Kidney (tissue), 22 donors: ENCODE measurements at places on chromosomes 16 and 17. TPM values are rescaled to one million over a fixed set of nuclear protein-coding genes. Genes with fewer than 3 reads are reported as not detected.

DNA sequence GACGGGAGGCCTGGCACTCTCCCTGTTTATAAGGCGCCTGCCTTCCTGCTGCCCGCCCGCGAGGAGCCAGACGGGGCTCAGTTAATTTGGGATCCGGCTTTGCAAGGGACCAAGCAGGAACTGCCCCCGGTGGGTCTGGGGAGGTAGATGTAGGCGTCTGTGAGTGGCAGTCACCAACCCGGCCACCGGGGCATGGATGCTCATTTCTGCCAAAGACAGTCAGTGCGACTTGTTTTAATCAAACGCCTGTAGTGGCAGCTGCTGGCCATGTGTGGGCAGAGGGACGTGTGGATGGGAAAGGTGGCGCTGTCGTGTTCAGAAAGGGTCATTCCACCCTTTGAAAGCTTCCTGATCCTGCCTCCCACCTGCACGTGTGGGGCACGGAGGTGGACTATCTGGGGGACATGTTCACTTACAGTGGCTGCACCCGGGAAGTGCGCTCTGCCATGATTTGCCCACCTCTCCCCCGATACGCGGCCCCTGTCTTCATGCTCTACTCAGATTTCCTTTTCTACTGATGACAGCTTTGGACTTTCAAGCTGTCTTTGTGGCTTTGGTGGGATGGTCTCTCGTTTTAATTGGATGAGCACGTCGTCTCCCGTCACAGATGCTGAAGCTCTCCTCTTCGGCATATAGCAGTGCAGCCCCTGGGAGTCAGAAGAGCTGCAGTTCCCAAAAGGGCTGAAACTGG is 60.3 kb upstream of the CIBAR2 start:
- no peaks in the 10 kb centered on the region for H3K36me3 ChIP-seq
- peak overlapping the region; percentile 61 for H3K4me3 ChIP-seq
- no peak overlapping the region for H3K27ac ChIP-seq

DNA sequence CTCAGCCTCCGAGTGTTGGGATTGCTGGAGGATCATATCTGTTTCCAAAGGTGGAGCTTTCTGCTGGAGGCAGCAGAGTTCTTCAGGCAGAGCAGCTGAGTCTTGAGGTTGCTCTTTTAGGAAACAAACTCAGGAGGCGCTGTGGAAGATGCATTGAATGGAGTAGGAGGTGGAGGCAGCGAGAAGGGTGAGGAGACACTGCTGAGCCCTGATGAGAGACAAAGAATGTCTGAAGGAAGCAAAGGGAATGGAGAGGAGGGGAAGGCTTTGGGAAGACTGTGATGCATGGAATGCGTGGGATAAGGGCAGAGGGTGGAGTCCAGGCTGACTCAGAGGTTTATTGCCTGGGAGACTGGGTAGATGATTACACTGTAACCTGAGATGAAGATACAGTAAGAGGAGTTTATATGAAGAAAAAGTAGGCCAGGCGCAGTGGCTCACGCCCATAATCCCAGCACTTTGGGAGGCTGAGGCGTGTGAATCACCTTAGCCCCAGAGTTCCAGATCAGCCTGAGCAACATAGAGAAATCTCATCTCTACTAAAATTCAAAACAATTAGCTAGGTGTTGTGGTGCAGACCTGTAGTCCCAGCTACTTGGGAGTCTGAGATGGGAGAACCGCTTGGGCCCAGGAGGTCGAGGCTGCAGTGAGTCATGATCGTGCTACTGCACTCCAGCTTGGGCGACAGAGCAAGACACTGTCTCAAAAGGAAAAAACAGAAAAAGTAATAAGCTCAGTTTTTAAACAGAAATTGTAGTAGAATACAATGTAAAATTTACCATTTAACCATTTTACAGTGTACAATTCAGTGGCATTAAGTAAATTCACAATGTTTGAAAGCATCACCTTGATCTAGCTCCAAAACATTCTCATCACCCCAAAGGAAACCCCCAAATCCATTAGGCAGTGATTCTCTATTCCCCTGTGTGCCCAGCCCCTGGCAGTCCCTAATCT is 17.8 kb upstream of the TMEM219 start:
- H3K27ac ChIP-seq, result peak overlapping the region; percentile 85
- no peaks in the 10 kb centered on the region for H3K36me3 ChIP-seq
- no peaks in the 10 kb centered on the region for H3K27me3 ChIP-seq
- H3K4me1 ChIP-seq, result no peaks in the 10 kb centered on the region
- peak overlapping the region; percentile 24 for H3K4me3 ChIP-seq

DNA sequence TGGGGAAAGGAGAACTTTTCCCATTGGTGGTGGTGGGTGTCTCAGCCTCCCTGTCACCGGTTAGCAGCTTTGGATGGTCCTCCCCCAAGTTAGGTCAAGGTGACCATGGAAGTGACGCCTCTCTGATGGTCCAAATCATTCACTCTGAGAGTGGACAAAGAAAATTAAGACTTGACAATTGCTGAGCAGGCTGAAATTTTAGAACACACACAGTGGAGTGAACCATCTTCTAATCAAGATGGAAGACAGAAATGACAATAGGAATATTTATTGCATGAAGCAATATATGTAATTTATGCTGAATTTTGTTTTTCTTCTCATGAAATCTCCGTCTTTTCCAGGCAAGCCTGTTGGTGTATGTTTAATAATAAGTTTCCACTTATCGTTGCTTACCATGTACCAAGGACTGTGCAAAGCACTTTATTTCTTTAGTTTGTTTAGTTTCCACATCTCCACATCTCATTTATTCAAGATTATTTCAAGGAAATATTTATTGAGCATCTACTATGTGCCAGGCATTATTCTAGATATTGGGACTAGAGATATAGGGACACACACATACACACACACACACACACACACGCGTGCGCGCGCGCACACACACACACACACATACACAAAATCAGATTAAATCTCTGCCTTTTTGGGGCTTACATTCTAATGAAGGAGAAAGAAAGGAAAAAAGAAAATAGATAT is 44.0 kb upstream of the TAC4 start:
- peaks cover 3% of the 10 kb centered on the region for H3K27me3 ChIP-seq
- H3K27ac ChIP-seq, result no peak overlapping the region
- H3K4me1 ChIP-seq, result no peaks in the 10 kb centered on the region

- peak; percentile 48 for DNase-seq
- H3K36me3 ChIP-seq, result no peaks in the 10 kb centered on the region
- H3K27me3 ChIP-seq, result no peaks in the 10 kb centered on the region
- H3K4me3 ChIP-seq, result no peak overlapping the region
- no peaks in the 10 kb centered on the region for H3K4me1 ChIP-seq
- no peak overlapping the region for H3K27ac ChIP-seq
Observed at GRCh38 chr17:82424001-82424862, 5.8 kb upstream of the OGFOD3 start.

DNA sequence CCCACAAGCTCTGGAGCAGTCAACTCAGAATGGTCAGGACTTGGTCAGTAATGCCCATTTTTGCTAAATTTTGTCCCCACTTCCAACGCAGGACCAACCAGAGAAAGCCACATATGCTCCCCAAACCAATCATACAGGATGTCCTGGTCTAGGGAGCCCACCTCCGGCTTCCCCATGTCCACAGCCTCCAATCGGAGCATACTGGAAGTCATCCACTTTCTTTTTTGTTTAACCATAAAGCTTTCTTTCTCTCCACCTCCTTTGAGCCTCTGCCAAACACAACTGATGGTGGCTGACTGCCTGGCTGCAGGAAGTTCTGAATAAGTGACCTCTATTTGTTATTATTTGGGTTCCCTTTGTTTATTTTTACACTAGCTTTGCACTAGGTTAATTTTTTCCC is 549.1 kb downstream of the WWOX start:
- no peak overlapping the region for H3K27ac ChIP-seq
- H3K36me3 ChIP-seq, result no peaks in the 10 kb centered on the region
- DNase-seq, result peak; percentile 78
- H3K4me1 ChIP-seq, result peaks cover 2% of the 10 kb centered on the region
- H3K27me3 ChIP-seq, result no peaks in the 10 kb centered on the region

DNA sequence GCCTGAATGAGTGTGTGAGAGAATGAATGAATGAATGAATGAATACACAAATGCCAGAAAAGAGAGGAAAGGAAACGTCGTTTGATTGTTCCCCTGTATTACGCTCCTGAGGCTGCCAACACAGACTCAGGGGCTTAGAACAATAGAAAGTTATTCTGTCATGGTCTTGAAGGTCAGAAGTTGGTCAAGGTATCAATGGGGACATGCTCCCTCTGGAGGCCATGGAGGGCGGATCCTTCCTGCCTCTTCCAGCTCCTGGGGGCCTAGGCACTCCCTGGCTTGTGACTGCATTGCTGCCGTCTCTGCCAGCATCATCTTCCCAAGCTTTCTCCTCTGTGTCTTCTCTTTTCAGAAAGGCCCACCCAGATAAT is 1.5 kb upstream of the SLC38A8 start:
- no peaks in the 10 kb centered on the region for H3K36me3 ChIP-seq
- no peak for DNase-seq
- H3K4me3 ChIP-seq, result no peak overlapping the region
- H3K27ac ChIP-seq, result no peak overlapping the region
- H3K27me3 ChIP-seq, result no peaks in the 10 kb centered on the region

DNA sequence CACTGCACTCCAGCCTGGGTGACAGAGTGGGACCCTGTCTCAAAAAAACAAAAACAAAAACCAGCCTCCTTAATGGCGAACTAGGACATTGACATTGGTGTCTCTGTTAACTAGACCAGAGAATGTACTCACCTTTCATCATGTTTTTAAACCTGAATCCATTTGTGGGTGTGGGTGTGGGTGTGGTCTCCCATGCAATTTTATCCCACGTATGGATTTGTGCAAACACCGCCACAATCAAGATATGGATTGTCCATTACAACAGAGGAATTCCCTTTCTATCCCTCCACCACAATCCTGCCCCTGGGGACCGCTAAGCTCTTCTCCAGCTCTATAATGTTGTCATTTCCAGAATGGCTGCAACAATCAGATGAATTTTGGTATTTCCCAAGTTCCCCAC is 49.9 kb downstream of the DNAH17 start:
- H3K4me1 ChIP-seq, result no peaks in the 10 kb centered on the region
- no peaks in the 10 kb centered on the region for H3K36me3 ChIP-seq
- DNase-seq, result no peak
- no peak overlapping the region for H3K4me3 ChIP-seq
- no peak overlapping the region for H3K27ac ChIP-seq
- no peaks in the 10 kb centered on the region for H3K27me3 ChIP-seq

- H3K27me3 ChIP-seq, result no peaks in the 10 kb centered on the region
- H3K27ac ChIP-seq, result peak overlapping the region; percentile 64
- H3K4me1 ChIP-seq, result no peaks in the 10 kb centered on the region
- no peaks in the 10 kb centered on the region for H3K36me3 ChIP-seq
Observed at GRCh38 chr17:47205419-47205963, 3.7 kb upstream of the MYL4 start.

Gene FBXO39
- not detected for polyA plus RNA-seq
